Non-pigmented ciliary epithelial cell (primary cell): ENCODE measurements at places on chromosomes 4 and X.

DNA sequence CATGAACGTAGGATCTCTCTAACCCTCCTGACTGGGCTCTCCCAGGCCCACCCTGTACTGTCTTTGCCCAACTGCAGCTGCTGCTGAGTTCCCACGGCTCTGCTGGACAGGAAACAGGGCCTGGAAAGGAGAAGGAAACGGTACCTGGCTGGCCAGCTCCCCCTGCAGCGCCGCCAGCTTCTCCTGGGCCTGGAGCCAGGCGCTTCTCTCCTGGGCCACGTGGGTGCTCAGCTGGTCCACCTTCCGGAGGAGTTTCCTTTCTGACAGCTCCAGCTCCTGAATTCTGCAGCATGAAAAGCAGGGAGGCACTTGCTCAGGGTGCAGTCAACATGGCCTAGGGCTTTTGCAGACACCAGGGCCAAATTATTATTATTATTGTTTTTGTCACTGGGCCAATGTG is 6.5 kb downstream of the C4orf50 start:
- no peak for DNase-seq

DNA sequence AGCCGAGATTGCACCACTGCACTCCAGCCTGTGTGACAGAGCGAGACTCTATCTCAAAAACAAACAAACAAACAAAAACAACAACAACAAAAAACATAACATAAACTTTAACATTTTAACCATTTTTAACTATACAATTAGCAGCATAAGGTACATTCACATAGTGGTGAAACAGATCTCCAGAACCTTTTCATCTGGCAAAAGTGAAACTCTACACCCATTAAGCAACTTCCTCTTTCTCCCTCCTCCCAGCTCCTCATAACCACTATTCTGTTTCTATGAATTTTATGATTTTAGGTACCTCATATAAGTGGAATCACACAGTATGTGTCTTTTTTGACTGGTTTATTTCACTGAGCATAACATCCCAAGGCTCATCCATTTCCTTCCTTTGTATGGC is 103.6 kb downstream of the FAM13A start:
- no peak for DNase-seq

DNA sequence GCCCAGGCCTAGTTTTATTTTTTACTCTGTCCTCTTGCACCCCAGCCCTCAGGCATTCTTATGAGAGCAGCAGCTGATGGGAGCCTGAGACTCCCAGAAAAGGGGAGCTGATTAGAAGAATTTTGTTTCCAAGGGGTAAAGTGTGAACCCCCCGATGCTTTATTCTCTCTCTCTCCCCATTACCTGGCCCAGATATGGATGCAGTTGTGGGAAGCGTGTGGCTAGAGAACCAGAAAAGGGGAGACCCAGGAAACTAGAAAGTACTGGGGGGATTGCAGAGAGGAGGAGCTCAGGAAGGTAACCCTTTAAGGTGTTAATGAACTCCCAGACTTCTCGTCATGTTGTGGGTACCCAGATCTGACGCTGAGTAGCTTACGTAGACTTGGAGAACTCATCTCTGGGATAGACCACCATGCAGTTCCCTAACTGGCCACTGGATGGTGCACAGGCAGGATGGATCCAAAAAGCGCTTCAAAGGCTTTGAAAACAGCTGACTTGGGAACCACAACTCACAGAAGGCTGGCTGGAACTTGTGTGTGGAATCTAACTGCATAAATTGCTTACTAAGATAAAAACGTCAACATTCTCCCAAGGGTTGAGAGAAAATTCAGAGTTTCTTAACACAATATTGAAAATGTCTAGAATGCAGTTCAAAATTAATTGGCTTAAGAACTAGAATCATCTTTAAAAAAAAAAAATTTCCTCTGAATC is 64.7 kb downstream of the TBC1D14 start:
- DNase-seq = peak; percentile 56

DNA sequence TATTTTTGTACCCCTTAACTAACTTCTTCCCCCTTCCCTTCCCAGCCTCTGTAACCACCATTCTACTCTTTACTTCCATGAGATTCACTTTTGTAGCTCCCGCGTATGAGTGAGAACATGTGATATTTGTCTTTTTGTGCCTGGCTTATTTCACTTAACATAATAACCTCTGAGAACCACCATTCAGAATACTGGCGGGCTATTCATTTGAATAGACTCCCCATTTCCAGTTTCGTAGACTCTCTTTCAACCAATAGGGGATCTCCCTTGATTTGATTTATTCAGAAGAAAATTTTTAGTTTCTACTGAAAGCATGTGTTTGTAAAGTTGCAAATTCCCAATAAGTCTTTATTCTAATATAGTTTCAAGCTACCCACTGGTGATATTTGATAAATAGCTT is 117.2 kb downstream of the GATB start:
- DNase-seq = no peak

DNA sequence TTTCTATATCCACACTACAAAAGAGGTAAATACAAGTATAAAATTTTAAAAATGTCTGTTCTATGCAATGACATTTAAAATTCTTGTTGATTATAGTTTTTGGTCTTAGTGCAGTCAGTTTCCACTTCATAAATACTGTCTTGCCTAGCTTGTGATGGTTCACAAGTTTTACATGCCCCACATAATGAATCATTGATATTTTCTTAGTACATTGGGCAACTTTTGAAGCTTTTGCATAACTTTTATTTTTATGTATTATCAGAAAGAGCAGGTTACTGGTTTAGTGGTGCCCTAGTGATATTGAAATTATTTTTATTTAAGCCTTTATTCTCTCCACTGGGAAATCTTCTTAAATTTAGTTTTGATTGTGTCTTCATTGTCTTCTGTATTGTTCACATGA is 388.0 kb downstream of the CCSER1 start:
- DNase-seq = no peak

GRCh38 chr4:141118381-141118780 is 14.9 kb downstream of the RNF150 start:
- DNase-seq = no peak

GRCh38 chr4:52091801-52092200 is 40.7 kb downstream of the SPATA18 start:
- DNase-seq = no peak

DNA sequence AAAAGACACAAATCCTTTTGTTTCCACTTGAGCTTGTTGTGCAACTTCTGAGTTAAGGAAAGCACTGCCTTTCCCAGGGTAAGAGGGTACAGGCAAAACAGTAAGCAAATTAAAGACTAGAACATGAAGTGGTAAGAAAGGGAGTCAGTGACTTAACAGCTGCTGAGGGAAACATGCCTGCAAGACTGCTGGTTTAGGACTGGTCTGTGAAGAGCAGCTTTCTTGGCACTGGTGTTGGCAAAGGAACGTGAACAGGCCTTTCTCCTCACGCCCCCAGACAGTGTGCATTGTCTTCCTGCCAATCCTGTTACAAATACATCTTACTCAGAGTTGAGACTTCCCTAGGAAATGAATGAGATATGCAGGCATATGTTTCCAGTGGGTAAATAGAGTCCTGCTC is 2.6 kb downstream of the LHFPL1 start:
- DNase-seq = no peak

DNA sequence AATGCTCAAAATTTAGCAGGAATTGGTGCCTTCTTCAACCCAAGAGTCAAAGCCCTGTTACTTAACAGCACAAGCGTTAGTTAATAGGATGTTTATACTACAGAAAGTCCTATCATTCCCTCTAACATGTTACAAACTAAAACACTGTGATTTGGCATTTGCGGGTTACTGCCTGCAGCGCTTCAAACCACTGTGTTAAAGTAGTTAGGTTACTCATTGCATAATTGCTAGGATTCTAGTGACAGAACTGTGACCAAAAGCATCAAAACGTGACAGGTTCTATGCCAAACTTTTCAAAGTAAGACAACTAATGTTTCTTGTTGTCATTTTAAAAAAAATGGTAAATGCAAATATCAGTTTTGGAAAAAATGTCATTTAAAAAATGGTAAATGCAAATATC is 442.8 kb upstream of the ZFP42 start:
- DNase-seq = no peak

DNA sequence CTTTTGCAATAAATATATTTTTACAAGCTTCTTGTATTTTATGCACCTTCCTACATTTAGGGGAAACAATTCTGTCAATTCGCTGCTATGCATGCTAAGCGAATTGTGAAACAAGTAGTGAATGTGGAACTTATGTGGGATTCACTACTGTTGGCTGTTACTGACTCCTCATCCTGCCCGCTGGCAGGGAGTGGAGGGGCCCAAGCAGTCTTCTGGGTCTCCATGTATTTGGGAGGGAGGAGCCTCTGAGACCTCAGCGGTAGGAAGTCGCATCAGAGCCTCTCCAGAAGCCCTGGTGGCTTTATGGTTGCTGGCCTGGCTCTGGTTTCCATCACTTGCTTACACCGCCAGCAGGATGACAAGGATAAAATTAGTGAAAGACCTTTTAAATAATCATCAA is 3.7 kb upstream of the SETD7 start:
- DNase-seq = no peak

- DNase-seq = no peak
These were observed 104.2 kb upstream of the HPGD start for GRCh38 chr4:174626342-174627008.

DNA sequence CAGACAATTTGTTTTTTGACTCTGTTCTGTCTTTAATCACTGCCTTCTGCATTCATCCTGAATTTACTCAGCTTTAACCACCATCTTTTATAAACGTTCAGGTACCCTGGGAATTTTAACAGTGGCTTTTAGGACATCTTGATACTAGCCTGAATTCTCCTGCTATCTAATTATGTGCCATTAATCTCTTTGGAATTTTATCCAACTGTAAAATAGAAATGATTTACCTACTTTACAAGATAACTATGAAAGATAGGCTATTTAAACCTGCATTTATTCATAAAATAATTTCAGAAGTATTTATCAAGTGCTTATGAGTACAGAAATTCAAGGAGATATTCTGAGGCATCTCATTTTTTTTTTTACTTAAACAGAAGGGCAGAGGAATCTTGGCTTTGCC is 146.5 kb upstream of the PLAC1 start:
- no peak for DNase-seq
